Stimulated activated CD8-positive, alpha-beta memory T cell treated with anti-CD3 and anti-CD28 coated beads, Interleukin-4, amount 100 ng/mL, for 4 hours (primary cell): ENCODE measurements at places on chromosomes 12 and 14.

DNA sequence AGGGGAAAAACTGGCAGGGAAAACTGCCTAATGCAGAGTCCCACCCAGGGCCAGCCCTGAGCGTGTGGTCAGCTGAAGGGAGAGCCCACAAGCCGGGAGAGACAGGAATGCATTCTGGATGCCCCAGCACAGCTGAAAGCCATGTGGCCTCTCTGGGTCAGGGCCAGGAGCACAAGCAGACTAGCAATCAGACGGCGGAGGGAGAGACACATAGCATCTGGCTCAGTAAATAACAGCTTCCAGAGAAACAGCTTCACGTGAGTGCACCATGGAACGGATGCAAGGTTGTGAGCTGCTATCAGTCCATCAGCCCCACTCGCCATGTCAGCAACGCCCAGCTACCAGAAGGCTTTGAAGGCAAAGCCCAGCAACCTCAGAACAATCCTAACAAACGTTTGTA is 28.2 kb upstream of the TMEM106C start:
- DNase-seq, result no peak

DNA sequence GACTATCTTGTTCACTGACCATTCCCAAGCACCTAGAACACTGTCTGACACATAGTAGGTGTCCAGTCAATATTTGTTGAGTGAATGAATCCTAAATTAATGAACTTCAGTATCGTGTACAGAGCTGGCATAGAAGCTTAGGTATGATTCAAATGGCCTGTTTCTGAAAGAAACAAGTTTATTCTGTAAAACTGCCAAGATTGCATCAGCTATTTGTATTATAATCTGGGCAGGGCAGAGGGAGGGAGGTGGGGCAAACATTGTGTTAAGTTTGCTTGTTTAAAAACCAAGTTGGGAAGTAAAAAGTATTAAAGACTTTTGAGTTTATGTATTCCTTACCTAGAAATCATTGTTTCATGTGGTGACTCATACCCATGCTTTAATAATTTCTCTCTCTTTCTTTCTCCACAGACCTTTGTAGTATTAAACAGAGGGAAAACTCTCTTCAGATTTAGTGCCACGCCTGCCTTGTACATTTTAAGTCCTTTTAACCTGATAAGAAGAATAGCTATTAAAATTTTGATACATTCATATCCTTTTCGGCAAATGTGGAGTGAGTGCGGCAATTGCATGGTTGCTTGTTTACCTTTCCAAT is 92.8 kb downstream of the SCN8A start:
- DNase-seq, result no peak

DNA sequence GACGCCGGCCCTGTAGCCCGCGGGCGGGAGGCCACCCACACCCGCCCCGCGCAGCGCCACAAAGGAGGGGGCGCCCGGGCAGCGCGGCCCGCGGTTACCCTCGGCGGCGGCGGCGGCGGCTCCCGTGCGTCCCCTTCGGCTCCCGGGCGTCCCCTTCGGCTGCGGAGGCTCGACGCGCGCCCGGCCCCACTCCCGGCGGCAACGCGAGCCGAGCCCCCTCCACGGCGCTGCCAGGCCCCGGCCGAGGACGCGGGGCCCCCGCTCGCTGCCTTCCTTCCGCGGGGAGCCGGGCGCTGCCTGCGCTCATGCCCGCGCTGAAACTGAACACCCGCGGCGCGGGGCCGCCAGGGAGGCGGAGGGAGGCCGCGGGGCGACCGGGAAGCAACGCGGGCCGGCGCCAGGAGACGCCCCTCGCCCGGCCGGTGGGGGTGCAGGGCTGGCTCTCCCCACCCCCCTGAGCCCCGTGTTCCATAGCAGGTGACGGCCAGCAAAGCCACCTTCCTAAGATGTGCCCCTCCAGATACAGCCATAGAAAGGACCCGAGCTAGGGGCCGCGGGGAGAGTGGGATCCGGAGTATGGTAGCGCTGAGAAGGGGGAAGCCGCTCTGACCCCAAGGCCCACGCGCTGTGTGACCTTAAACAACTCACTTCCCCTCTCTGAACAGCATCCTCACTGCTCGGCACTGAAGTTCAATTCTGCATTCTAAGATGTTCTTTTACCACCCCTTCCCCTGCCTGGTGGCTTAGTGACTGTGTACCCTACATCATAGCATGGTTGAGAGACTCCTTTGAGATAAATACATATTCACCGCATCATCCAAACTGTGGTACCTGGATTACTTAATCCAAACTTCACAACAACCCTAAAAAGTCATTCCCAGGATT is 42.8 kb downstream of the KDM2B start:
- DNase-seq, result no peak

GRCh38 chr12:40431169-40431568 is 206.4 kb downstream of the LRRK2 start:
- DNase-seq, result no peak

DNA sequence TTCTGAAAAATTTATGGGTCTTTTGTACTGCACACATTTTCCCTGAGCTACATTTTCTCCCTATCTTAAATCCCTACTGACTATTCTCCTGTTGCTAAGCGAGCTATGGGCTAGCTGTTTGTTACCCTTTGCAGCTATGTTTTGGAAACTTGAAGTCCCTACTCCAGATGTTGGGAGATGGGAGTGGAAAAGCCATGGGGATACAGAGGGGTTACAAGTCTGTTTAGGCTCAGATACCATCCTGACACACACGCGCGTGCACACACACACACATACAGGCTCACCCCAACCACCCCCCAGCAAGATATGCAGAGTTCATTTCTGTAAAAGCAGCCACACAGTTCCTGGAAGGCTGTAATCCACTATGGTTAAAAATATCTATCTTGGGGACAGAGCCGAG is 15.8 kb downstream of the ATP5MC2 start:
- DNase-seq, result no peak
